ENCODE measurements at places on chromosomes 6 and 20.

GRCh38 chr6:163313566-163313965 is 101.0 kb upstream of the QKI start:
- no peak for DNase-seq

- no peak for DNase-seq
Measured at GRCh38 chr6:15996030-15996429, 132.9 kb upstream of the MYLIP start.

DNA sequence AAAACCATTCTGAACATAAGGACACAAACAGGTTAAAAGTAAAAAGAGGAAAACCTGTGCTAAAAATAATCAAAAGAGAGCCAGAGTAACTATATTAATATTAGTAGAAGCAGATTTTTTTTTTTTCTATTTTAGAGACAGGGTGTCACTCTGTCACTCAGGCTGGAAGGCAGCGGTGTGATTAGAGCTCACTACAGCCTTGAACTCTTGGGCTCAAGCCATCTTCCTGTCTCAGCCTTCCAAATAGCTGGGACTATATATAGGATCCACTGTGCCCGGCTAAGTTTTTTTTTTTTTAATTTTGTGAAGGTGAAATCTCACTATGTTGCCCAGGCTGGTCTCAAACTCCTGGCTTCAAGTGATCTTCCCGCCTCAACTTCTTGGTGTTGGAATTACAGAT is 33.4 kb upstream of the PLN start:
- no peak for DNase-seq

DNA sequence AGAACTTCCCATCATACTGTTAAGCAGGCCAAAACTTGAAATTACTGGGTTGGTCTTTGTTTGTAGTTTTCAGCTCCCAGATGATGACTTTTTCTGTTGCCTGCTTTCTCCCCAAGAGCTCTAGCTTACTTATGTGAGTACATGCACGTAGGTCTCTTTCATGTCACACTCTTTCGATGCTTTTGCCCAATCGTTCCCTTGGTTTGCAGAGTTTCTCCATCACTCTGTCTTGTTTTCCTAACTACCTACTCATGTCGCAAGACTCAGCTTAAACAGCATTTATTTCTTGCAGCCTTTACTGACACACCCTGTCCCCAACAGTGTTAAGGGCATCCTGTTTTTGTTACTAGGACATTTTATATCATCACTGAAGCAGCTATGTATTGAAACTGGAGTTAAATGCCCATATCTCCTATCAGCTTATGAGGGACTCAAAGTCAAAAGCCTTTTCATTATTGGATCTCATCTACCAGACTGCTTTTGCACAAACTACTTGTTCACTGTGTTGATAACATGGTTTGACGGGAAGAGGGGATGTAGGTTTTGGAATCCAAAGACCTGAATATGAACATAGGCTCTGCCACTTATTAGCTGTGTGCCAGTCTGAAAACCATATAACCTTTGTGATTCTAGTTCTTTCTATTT is 2.9 kb downstream of the ARG1 start:
- DNase-seq = no peak

DNA sequence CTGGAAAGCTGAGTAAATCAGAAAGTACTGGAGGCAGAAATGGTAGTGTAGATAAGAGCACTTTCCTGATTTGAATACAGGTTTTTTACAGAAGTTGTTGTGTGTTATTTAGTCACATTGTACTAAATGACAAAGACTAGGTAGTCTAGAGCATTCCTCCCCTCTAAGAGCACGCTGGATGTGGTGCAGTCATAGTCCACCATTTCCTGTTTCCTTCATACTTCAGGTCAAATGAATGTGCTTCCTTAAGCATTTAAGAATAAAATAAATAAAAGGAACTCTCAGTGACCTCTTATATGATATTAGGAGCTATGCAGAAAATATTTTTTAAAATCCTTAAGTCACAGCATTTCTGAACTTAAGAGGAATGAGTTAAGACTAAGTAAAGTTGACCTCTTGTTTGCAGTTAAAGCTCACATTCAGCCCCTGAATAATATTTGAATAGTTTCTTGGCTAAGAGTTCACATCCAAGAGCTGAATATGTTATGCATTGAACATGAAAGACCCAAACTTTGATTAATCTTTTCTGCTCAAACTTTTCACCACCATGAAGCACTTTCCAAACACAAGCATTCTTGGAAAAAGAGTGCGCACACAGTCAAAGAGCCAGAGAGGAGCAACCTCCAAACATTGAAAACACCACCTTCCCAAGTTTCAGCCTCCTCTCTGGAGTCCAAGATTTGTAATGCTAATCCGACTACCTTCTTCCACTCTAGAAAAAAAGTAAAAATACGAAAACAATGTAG is 53.4 kb upstream of the TMEM30A start:
- no peak for DNase-seq

GRCh38 chr20:9686001-9686400 is 152.9 kb downstream of the PAK5 start:
- DNase-seq = no peak

DNA sequence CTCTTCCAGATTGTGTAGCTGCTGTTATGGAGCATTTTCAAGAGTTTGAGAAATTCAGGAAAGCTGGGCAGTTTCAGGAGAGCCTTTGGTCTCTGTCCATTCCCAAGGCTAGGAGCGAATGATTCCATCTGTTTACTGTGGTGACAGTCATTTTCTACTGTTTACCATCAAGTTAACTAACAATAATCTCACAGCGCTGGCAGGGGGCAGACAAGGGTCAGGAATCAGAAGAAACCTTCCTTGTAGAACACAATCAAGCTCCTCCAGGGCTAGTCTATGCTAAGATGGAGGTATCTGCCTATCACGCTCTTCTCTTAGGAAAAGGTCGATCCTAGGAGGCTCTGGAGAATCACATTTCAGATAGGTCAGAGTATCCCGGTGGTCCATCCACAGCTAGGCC is 293.9 kb downstream of the KIF16B start:
- no peak for DNase-seq

GRCh38 chr20:29741594-29741893 is 1515.9 kb upstream of the DEFB115 start:
- no peak for DNase-seq

GRCh38 chr6:17589406-17590096 is 10.6 kb upstream of the FAM8A1 start:
- DNase-seq = no peak

DNA sequence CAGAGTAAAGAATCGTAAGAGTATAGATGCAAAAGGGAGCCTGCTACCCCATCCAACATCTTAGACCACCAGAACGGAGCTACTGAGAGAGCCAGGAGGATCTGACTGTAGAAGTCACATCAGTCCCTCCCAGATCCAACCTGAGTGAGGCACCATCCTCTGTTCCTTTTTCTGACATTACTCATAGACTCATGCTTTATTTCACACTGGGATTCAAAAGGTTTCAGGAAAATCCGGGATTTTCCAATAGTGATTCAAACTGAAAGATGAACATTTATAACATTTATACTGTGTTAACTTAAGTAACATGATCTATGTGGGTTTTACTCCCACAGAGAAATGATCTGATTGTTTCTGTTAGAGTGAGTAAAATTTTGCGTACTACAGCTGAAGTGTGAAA is 868.6 kb upstream of the GJE1 start:
- no peak for DNase-seq

DNA sequence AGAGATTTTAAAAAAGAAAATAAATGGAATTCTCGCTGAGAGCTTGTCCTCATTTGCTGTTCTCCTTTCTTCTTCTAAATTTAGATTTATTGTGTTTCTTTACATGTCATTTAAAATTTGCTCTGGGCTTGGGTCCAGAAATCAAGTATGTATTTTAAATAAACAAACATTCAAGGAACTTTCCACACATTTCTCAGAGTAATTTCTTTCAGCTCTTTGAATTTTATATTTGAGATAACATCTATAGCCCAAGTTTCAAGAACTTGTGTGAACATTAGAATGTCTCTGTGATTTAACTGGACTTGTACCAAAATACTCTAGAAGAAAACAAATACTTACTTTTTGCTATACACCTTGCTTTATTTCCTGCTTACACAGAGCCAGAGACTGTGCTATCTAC is 192.3 kb downstream of the TMEM200A start:
- no peak for DNase-seq

GRCh38 chr6:22099231-22099630 is 197.6 kb downstream of the PRL start:
- no peak for DNase-seq

DNA sequence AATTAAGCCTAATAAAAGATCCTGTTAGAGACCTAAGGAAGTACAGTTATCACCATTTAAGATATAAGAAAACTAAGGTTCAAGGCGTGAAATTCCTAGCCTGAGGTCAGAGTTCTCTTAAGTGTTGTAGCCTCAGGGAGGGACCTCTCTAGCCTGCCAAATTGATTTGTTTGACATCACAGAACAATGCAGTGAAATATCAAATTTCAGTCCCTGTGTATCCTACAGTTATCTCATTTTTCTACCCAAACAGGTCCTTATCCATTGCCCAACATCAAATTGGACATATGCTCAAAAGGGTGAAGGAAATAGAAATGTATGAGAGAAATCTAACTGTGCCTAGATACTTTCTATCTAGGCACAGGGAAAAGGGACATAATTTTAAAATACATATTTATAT is 63.0 kb downstream of the NCOA7 start:
- DNase-seq = no peak

GRCh38 chr20:32356622-32357374 is 1.3 kb upstream of the ASXL1 start:
- DNase-seq = no peak

DNA sequence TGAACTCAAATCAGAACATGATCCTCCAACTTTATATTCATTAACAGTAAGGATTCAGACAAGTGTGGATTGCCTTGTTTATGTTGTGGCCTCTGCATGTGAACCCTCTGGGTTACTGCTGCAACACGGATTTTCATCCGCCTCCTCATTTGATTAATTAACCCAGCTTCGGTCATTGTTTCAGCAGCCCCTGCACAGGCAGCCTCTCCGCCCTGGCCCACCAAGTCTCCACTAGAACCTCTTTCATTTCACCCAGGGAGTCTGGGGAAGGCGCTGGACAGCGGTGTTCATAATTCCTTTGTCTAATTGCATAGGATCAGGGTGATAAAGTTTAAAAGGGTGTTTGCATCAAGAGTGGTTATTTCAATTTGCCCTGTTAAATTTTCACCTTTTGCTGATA is 15.7 kb downstream of the NKX2-2 start:
- no peak for DNase-seq

- DNase-seq = no peak
Measured at GRCh38 chr6:157995458-157995857, 13.8 kb downstream of the SYNJ2 start.

DNA sequence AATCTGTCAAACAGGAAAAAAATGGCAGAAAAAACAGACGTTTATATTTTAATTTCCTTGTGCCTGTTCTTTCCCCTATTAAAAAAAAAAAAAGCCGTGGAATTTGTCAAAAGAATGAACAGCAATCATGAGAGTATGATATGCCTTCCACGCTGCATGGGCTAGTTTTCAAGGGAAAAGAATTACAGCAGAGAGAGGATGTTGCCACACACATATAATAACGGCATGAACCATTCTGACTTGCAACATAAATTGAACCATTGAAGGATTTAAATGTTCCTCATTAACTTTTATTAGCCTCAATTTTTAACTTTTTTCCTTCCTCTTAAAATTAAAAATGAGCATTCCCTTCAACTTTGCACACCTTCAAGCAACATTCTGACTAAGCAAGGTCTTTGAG is 301.8 kb downstream of the FOXC1 start:
- no peak for DNase-seq

DNA sequence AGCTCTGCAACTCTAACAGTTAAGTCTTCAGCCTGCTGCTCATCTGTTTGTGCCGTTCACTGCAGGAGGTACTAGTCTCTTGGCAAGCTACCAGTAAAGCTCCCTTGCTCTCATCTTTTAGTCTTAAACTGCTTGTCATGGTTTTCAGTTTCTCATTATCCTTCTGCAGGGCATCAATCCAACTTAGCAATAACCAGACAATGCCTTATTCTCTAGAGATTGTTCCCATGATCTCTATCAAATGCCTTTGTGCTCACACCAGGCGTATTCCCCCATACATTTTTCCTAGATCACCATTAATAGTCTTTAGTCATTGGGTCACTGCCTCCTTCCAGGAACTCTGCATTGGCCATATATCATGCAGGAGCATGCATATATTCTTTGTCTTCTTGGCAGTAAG is 171.3 kb downstream of the GRM1 start:
- no peak for DNase-seq

GRCh38 chr6:74742793-74743508 is 462.9 kb downstream of the COL12A1 start:
- no peak for DNase-seq

- DNase-seq = no peak
Measured at GRCh38 chr6:16243055-16243454, 4.7 kb downstream of the GMPR start.

DNA sequence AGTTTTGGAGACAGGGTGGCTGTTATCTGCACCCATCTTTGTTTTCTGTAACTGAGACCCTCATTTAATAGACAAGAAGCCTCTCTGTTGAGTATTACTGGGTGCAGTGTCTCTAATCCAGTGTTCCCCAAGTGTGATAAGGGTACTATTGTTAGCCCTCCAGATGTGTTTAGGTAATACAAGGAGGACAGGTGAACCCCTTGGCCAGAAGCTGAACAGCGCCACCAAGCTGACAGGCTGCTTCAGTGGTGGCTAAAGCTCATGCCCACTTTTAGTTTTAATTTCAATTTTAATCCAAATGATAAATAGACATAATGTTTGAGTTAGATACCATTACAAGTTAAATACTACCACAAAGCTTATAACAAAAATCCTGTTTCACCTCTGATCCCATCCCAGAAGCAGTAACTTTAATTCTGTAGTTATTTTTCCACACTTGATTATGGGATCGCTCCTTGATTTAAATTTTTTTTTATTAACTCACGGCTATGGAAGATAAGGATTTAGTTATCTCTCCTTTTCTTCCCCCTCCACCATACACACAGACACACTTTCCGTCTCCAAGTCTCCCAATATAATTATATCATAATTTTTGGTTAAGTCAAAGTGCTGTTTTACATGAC is 8.4 kb upstream of the STK35 start:
- peak; percentile 22 for DNase-seq

- DNase-seq = no peak
Measured at GRCh38 chr6:162379757-162380409, 347.7 kb downstream of the PRKN start.

DNA sequence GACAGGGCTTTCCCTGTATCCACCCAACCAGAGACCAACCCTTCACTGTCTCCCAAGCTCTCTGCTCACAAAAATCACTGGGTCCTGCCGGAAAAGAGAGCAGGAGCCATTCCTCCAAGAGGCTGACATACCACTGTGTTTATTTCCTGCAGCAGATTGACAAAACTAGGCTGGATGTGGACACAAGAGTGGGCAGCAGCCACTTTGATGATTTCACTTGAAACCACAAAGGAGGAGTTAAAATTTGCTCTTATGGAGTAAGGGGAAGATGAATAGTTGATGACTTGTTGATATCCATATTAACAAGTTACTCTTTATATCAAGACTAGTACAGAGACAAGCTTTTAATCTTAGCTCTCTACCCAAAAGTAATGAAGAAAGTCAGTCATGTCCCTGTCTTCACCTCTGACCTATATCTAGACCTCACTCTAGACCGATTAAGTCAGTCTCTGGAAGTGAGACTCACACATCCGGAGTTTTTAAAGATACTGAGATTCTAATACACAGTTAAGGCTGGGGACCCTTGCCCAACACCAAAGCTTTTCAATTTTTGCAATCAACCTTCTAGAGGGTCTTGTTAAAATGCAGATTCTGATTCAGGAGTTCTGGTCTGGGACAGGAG is 73.8 kb downstream of the SCML4 start:
- DNase-seq = no peak
